Left ventricle myocardium inferior (tissue), 1 donor: ENCODE measurements at places on chromosomes 11 and 22. TPM values are rescaled to one million over a fixed set of nuclear protein-coding genes. Genes with fewer than 3 reads are reported as not detected.

The PATE4 gene
- total RNA-seq = not detected

The ADAMTS15 gene
- total RNA-seq = 22.9 TPM

The NNMT gene
- 32.6 TPM for total RNA-seq

The MIAT gene
- total RNA-seq = 0.66 TPM

The MMP20 gene
- not detected for total RNA-seq

The HPX gene
- 0.44 TPM for total RNA-seq

The KRTAP5-1 gene
- not detected for total RNA-seq

The POTEH gene
- not detected for total RNA-seq

The TSGA10IP gene
- not detected for total RNA-seq

DNA sequence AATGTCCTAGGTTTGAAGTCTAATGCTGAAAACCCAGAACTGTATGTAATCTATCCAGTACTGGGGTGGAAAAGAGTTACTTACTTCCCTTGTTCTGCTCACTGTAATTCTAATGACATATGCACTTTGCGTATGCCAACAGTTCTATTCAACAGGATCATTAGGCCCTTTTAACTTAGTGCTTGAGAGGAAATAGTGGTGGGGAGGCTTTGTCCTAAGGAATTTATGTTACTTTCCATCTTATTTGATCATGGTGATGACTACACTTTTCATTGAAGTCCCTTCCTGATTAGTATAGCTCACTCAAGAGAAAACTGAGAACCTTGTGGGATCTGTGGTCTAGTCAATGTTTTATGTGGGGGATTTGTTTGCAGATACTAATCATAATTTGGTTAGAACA, 348.2 kb downstream of the GUCY1A2 start:
- H3K36me3 ChIP-seq = no peaks in the 10 kb centered on the region
- no peak overlapping the region for H3K27ac ChIP-seq
- DNase-seq = no peak
- H3K4me1 ChIP-seq = no peaks in the 10 kb centered on the region
- H3K27me3 ChIP-seq = no peaks in the 10 kb centered on the region

DNA sequence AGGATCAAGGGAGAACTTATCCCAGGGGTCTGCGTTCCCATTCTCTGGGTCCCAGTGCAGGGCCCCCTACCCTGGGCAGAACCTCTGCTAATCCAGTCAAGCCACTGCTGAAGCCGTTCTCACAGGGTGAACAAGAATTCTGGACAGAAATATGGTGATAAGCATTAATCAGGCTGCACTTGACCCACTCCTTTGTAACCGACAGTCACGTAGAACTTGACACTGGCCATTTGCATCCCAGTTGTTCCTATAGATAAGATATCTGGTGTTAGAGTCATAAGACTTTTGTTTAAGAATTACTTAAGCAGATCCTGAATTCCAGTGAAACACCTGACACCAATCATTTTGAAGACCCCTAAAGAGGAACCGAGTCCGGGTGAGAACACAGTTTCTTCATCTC, 107.5 kb upstream of the THY1 start:
- peaks cover 60% of the 10 kb centered on the region for H3K27me3 ChIP-seq
- DNase-seq = no peak
- no peaks in the 10 kb centered on the region for H3K36me3 ChIP-seq
- H3K27ac ChIP-seq = no peak overlapping the region

DNA sequence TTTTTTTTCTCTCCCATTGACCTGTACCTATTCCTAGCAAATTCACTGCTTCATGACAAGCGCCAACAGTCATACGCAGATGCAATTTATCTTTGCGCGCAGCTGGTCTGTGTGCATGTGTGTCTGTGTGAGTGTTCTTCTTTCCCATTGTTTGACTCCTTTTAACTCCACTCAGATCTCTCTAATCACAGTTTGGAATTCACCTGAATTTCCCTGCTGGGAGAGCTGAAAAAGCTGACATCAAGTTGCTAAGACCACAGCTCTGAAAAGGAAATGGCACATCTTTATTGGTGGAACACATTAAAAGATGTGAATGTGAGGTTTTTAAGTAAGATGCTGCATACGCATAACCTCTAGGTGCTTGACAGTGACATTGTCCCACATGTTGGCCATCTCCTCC, 187.4 kb upstream of the MTMR2 start:
- H3K36me3 ChIP-seq = no peaks in the 10 kb centered on the region
- no peak overlapping the region for H3K4me3 ChIP-seq
- H3K27me3 ChIP-seq = no peaks in the 10 kb centered on the region
- peak overlapping the region; percentile 72 for H3K27ac ChIP-seq

GRCh38 chr11:113174882-113175281, 139.5 kb upstream of the TTC12 start:
- no peaks in the 10 kb centered on the region for H3K36me3 ChIP-seq
- no peak overlapping the region for H3K4me3 ChIP-seq
- H3K27ac ChIP-seq = no peak overlapping the region
- DNase-seq = no peak
- H3K4me1 ChIP-seq = peaks cover 41% of the 10 kb centered on the region

DNA sequence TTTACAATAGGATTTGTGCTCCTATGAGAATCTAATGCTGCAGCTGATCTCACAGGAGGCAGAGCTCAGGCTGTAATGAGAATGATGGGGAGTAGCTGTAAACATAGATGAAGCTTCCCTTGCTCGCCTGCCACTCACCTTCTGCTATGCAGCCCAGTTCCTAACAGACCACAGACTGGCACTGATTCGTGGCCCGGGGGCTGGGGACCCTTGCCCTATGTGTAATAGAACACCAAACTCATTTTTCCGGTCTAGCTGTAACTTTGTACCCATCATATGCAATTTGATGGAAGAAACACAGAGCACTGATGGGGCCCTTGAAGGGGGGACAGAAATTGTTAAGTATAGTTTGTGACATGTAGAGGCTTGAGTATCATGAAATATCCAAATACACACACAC, 79.6 kb upstream of the OR5AK2 start:
- DNase-seq = no peak
- no peak overlapping the region for H3K4me3 ChIP-seq
- no peaks in the 10 kb centered on the region for H3K27me3 ChIP-seq
